Stimulated activated CD8-positive, alpha-beta memory T cell treated with anti-CD3 and anti-CD28 coated beads, Interleukin-4, amount 100 ng/mL, for 1 hour (primary cell): ENCODE measurements at places on chromosomes 16 and 17.

DNA sequence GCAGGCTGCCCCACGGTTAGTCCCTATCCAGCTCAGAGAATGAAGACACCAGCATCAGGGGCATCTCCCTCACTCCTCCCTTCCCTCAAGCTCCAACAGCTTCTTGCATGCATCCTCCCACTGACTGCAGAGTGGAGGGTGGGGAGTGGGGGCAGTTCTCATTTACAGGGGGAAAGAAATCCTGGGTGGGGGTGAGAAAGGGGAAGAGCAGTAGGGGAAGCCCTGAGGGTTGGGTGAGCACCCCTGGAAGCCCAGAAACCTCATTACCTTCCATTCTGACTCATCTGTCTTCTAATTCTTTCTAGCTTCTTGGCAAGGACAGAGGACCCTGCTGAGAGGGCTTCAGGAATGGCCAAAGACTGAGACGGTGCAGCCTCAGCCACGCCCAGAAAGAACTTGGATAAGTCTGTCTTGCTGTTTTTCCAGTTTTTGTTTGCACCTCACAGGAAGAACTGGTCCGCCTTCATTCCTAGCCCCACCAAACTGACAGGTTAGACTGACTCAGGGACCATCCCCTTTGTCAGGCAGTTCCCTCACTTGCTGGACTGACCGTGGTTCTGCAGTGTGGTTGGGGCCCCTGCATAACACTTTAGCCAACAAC lies 52.5 kb upstream of the WSB1 start:
- DNase-seq: no peak

- DNase-seq: no peak
Observed at GRCh38 chr17:58420827-58421226, 3.5 kb upstream of the RNF43 start.

- DNase-seq: no peak
Observed at GRCh38 chr17:38970804-38971203, 3.6 kb upstream of the FBXO47 start.

DNA sequence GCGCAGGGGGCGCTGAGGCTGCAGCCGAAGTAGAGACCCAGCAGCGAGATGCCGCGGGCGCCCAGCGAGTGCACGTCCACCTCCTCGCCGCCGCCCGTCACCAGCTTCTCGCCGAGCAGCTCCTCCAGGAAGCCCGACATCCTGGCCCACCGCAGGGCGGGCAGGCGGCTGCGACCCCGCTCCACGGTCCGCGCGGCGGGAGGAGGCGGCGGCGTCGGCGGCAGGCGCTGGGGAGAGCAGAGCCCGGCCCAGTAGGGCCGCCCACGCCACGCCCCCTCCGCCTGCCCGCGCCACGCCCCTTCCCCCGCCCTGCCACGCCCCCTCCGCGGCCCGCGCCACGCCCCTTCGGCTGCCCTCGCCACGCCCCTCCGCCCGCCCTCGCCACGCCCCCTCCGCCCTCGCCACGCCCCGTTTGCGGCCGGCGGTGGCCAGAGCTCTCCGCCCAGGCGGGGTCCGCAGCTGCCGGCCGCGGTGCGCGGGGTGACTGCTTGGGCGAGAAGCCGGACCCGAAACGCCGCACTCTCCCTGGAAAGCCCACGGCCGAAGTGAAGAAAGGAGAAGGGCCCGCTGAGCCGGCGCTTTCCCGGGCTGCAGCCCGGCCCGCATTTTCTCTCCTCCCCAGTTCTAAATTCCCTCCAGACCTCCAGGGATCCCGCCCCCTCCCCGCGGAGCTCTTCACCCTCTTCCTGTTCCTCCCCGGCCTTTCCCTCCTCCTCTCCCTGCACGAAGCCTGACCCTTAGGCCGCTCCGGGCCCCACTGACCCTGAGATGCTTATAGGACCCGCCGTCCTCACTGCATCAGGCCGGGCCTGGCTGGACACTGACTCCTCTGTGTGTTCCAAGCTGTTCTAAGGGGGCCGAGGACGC lies at the start of gene NXN:
NXN (minus strand) TSS at position 238 of the 867 bp plus-strand sequence.
- peak; percentile 91 for DNase-seq

- no peak for DNase-seq
Observed at GRCh38 chr16:63458846-63459245, 1422.6 kb upstream of the CDH8 start.

DNA sequence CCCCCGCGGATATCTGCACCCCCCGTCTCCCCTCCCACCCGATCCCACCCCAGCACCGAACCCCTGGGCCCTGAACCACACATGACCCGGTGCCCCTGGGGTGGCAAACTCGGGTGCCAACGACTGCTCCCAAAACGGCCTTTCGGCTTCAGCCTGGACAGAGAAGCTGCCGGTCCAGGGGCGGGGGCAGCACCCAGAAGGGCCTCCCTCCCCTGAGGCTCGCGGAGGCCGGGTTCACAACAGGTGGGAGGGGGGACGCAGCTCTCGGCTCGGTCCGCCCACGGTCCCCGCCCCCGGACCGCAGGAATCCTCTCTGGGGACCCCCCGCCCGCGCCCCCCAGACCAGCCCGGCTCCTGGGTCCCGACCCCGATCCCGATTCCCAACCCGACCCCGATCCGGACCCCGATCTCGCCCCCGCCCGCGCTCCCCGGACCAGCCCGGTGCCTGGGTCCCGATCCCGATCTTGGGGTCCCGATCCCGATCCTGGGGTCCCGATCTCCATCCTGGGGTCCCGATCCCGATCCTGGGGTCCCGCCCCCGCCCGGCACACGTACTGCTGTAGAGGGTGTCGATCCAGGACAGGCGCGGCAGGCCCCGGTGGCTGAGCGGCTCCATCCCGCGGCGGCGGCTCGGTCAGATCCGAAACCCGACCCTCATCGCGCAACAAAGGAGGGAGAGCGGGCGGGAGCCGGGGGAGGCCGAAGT lies 516 bp downstream of the ABR start:
- DNase-seq: no peak
